ENCODE measurements at places on chromosomes 1 and 21. TPM values are rescaled to one million over a fixed set of nuclear protein-coding genes. Genes with fewer than 3 reads are reported as not detected.

Gene FRRS1
- 1.3 TPM for total RNA-seq

Gene ALX3
- total RNA-seq: not detected

Gene TDRD10
- total RNA-seq: 0.14 TPM

Gene NT5C1A
- total RNA-seq: not detected

Gene USH2A
- total RNA-seq: under 0.01 TPM
